ENCODE measurements at places on chromosomes 7 and 10.

GRCh38 chr10:118167056-118167700, 120.4 kb upstream of the RAB11FIP2 start:
- DNase-seq = no peak

GRCh38 chr10:32139223-32140073, 83.2 kb upstream of the KIF5B start:
- DNase-seq = peak; percentile 24

DNA sequence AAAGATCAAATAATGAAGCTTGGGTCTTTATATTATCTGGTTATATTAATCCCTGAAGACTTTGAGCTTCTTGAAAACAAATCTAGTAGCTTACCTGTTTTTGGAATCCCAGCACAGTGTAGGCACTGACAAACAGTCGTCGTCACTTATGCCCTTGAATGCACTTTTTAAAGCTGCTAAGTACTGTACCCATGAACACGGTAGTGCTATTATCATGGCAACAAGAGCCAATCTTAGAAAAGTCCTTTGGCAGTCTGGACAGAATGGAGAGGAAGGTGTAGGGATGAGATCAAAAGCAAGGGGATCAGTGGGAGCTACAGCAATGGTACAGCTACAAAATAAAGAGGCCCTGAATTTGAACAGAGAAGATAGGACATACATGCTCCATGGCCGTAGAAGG, 9.4 kb downstream of the SLC25A13 start:
- DNase-seq = no peak

GRCh38 chr10:29807163-29807806, 172.5 kb upstream of the SVIL start:
- DNase-seq = no peak

GRCh38 chr10:107126512-107127065, 37.9 kb downstream of the SORCS1 start:
- no peak for DNase-seq

GRCh38 chr7:49166441-49166840, 242.1 kb downstream of the CDC14C start:
- DNase-seq = no peak

DNA sequence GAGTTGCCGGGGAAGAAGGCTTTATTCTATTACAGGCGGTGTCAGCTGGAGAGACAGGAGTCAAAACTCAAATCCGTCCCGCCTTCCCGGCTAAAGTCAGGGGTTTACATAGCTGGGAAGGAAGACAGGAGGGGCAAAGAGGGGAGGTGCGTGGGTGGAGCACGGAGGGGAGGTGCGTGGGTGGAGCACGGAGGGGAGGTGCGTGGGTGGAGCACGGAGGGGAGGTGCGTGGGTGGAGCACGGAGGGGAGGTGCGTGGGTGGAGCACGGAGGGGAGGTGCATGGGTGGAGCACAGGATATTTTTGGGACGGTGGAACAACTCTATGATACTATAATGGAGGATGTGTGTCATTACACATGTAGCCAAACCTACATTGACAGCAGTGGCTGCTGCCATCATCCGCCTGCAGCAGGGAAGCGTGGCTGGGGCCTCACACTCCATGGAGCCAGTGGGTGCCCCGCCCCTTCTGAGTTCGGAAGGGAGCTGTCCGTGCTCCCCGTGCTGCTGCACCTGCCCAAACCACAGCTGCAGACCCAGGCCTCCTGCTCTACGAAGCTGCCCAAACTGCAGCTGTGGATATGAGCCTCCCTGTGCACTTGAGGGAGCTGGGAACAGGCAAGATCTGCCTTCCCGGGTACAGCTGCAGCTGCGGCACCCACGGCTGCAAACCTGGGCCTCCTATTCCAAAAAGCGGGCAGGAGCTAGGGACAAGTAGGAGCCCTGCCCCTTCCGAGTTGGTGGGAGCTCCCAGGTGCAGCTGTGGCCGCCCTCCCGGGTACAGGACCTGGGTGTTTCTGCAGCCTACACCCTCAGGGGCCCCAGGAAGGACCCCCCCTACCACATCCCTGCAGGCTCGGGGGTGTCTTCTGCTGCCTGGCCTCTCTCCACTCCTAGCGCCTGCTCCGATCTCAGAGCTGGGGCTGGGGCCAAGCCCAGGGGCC, 119.4 kb downstream of the DYNC2I1 start:
- peak; percentile 80 for DNase-seq

DNA sequence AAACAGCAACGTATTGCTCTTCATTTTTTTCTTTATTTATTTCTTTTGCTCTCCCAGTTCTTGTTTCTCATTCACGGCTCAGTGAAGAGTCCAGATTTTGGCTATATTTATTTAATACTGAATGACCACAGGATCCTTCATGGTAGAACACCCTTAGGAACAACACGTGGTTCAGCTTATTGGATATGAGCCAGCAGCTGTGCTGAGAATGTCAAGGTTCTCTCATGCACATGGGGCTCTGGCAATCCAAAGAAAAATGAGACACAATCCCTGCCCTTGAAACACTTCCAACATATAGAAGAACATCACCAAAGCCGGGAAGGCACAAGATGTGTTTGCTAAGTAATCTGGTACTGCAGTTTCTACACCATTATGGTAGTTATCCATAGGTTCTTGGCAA, 852.9 kb downstream of the SORCS1 start:
- DNase-seq = no peak

DNA sequence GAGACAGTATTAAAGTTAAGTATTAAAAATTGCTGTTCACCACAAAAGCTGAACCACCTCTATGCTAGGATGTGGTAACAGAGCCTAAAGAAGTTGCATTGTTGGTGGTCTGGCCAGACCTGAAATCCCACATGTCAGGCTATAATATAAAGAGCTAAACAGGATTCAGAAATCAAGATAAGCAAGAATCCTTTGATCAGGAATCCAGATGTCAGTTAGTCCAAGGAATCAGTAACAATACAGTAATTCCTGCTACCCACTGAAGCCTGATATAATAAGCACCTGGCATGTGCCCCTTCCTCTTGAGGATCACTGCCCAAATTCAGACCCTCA, 48.9 kb downstream of the ZNF277 start:
- no peak for DNase-seq

- DNase-seq = no peak
These were observed 182.4 kb downstream of the RAPGEF5 start for GRCh38 chr7:22174574-22174953.

DNA sequence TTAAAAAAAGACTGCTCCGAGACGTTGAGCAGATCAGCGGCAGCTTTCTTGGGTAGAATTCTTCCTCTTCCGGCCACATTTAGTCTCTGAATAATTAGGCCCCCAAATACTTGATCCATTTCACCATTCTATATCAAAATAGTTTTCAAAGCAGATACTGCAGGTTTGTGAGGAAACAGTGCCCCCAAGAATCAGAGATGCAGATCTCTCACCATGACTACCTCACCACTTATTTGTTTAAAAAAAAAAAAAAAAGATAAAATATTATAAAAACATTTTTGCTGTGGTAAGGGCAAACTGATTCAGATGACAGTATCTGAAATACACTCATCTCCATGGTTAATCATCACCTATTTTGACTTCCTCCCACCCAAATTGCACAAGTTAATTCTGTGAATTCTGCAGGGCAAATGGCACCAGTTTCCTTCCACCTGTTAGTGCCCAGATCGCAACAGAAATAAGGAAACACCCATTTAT, 210.4 kb downstream of the FAM107B start:
- no peak for DNase-seq

DNA sequence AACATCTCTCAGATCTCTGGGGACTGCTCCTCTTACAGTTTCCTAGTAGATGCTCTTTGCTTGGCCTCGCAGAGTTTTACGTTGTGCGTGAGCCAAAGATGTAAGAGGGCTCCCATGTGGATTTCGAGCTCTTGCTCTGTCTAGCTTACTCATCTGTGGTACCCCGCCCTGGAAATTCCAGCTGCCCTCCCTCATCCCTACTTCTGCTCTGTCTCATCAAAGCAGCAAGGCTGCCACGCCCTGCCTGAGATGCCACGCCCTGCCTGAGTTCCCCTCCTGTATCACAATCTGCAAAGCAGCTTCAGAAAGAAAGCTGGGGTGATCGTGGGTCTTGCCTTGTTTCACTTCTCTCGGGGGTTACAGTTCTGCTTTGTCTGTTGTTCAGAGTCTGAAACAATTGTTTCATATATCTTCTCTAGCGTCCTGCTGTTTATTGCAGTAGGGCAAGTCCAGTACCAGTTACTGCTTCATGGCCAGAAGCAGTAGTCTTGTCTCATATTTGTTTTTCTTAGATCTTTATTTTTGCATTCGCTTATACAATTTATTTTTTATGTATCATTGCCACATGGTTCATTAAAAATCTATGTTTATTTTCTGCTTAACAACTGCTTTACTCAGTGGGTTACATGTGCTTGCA, 36.1 kb upstream of the CCNY start:
- no peak for DNase-seq

- no peak for DNase-seq
These were observed 44.8 kb upstream of the SLC16A12 start for GRCh38 chr10:89580243-89580642.

DNA sequence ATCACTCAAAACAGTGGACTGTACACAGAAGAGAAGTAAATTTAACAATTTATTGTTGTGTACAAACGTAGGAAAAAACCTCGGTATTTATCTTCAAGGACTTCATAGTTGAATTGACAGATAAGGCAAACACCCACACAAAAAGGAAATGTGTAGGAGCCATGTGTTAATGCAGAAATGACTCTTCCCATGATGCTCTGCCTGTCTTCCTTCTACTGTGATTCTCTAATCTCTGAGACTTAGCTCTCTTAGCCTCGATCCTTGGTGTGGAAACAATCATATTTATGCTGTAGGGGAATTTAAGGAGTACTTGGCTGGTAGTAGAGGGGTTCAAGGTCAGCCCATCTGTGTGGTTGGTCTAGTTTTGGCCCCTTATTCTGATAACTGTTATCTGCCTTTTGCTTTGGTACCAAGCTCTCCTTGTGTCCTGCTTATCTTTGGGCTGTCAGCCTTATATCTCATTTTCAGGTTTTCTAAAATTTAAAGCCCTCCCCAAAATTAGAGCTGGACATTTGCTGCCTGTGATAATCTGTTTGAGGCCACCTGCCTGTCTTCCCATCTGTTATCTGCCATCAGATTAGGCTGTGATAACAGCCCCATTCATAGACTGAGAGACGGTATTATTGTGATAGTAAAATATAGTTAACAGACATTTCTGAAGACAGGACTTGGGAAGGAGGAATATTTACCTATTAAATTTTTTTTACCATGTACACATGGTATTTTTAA, 81.7 kb downstream of the GPR85 start:
- DNase-seq = no peak

DNA sequence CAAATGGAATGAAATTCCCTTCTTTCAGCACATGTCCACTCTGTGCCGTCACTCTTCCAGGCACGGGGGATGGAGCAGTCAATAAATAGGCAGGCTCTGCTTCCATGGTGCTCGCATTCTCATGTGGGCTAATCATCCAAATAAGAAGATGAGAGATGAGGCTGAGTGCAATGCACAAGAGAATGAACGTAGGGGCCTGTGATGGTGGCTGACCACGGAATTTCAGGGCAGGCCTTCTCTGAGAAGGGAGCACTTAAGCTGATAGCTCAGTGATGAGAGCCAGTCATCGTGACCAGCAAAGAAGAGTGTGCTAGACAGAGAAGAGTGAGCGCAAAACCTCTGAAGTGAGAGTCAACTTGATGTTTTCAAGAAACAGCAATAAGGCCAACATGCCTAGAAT, 47.9 kb downstream of the TAF3 start:
- DNase-seq = no peak

DNA sequence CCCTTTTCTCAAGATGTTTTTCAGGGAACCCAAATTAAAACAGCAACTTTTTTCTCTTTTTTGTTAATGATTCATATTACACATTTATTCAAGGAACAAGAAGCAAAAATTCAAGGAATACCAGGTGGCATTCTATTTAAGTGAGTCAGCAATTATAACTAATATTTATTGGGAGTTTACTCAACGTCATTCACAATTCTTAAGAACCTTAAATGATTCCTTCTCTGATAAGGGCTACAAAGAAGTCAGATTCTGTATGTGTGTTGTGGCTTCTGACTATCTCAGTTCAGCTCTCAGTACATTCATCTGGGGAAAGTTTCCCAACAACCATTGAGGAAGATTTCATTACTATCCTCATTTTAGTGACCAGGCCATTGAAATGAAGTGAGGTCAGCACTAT, 470.7 kb upstream of the AKR1E2 start:
- DNase-seq = no peak

DNA sequence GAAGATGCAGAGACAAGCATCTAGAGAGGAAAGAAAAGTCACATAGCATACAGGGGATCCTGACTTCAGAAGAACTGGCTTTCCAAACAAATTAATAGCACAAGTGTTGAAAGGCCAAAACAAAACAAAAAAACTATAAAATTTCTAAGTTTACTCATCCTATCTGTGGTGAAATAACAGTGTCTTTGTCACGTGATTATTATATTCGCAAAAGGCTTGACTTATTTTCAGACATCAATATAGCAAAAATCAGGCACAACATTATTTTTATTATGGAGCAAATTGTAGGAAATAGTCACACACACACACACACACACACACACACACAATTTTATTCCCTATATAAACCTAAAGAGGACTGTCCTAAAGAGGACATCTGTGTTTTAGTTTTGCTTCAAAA, 272.3 kb downstream of the CNTNAP2 start:
- DNase-seq = no peak

GRCh38 chr7:126839624-126840023, 413.1 kb downstream of the GRM8 start:
- no peak for DNase-seq

- no peak for DNase-seq
These were observed 103.7 kb upstream of the RELN start for GRCh38 chr7:104093127-104093526.

- DNase-seq = peak; percentile 61
These were observed 12.7 kb upstream of the ATP6V0E2 start for GRCh38 chr7:149860821-149861727.

GRCh38 chr10:103367379-103367781, 396 bp upstream of the TAF5 start:
- peak; percentile 22 for DNase-seq

DNA sequence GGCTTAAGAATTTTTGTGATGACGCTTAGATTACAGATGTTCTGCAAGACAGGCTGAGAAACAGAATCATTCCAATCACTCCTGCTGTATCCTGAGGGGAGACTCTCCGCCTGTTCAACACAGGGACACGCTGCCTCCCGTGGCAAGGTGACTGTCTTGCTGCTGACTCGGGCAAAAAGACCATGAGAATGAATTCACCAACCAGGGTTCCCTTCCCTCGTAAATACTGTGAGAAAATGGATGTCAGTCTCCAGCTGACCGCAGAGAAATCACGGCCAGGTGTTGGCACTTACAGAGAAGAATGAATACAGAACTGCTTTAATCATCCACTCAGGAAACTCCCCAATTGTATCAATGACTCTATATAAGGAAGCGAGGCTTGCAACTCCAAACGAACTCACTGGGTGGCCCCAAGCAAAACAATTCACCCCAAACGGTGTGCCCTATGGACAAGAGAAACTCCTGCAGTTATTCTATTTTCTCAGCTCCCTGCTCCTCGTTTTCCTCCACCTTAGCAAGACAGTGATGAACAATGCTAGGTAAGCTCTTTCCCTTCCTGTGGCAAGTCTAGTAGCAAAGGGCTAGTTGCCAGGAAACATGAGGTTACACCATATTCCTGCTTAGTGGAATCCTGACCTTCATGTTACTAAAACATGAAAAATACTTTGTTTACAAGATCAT, 22.8 kb downstream of the GNA12 start:
- DNase-seq = peak; percentile 19

Measured in activated CD4-positive, alpha-beta T cell treated with anti-CD3 and anti-CD28 coated beads for 36 hours (primary cell).